ENCODE measurements at places on chromosomes 1 and 21.

DNA sequence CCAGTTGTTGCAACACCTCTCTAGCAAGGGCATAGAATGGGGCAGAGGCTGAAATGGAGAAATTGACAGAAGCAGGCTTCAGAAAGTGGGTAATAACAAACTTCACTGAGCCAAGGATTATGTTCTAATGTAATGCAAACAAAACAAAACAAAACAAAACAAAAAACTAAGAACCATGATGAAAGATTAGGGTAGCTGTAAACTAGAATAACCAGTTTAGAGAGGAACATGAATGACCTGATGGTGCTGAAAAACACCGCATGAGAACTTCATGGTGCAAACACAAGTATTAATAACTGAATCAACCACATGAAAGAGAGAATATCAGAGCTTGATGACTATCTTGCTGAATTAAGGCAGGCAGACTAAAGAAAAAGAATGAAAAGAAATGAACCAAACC is 1707.7 kb downstream of the BRINP3 start:
- DNase-seq = no peak

GRCh38 chr1:177525176-177525575 is 354.4 kb downstream of the BRINP2 start:
- no peak for DNase-seq

- no peak for DNase-seq
These were observed 166.7 kb upstream of the PDE4B start for GRCh38 chr1:65626003-65626402.

DNA sequence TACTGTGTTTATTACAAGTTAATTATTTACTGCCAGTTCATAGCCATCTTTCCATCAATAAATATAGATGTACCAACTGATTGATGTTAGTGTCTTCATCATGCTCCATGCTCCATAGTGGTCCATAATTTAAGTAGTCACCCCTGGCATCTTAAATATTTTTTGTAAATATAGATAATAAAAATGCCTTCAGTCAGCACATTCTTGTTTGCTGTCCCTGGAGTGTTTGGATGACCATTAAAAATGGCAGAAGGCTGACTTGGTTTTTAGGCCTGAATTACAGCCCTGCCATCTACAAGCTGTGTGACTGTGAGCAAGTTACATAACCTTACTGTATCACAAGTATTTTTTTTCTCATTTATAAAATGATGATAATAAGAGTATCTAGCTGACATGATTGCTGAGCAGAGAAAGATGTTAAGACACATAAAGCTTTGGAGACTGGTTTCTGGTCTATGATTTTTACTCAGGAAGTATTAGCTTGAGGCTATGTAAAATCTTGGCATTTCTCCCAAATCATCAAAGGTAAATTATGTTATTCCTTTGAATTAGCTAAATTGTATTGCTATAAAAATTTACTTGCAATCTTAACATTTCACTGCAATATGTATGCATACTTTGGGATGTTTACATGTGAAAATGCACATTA is 427.2 kb downstream of the USP25 start:
- no peak for DNase-seq

DNA sequence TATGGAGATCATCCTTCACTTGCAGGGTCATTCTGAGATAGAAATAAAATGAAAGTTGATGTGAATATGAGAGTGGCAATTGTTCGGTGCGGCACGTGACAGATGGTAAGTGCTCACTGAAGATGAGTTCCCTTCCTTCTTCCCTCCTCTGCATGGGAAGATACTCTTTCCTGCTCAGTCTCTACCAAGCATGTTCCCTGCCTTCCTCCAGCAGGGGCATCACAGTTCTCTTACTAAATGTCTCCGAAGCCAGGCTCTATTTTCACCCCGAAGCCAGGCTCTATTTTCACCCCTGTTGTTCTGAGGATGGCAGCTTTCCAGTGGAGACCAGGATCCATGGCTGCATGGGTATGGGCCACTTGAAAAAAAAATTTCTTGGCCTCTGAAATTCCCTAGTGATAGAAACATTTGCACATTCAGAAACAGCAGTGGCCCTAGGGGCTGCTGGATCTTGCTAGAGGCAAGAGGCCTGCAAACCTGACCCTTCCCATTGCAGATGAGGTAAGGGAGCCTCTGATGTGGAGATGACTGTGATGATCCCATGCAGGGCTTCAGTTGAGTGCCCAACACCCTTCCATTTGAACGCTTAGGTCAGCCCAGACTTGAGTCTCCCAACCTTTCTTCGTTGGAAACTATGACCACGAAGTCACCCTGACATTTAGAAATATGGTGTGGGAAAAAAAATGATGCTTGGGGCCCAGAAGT is 123.7 kb upstream of the HMGB4 start:
- DNase-seq = no peak

DNA sequence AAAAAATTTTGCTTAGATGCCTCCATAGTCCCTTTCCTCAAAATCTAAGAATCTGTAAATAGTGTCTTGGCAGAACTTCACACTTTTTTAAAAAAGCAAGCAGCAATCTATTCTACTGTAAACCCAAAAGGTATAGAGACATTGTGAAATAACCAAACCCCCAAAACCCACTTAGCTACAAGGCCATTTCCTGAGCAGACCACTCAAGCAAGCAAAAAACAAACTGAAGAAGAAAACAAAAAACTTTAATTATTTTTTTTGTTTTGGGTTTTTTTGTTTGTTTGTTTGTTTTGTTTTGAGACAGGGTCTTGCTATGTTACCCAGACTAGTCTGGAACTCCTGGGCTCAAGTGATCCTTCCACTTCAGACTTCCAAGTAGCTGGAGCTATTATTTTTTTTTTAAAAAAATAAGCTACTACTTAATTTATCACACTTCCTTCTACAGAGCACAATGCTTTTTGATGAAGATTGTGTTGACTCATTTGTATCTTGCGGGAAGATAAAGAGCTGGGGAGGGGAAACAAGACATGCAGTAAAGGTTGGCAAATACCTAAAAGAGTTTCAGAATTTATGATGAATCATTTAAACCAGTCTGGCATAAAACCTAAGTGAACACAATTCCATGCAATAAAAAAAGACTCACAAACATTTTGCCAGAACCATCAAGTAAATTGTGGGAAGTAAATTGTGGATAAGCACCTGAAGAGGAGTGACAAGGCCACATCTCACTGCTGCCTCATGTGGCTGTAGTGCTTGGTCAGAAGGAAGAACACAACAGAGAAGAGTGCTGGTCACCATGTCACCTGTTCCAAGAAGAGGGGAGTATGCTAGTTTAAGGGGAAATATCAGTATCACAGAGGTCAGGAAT is 2.7 kb upstream of the PTPN22 start:
- DNase-seq = no peak

DNA sequence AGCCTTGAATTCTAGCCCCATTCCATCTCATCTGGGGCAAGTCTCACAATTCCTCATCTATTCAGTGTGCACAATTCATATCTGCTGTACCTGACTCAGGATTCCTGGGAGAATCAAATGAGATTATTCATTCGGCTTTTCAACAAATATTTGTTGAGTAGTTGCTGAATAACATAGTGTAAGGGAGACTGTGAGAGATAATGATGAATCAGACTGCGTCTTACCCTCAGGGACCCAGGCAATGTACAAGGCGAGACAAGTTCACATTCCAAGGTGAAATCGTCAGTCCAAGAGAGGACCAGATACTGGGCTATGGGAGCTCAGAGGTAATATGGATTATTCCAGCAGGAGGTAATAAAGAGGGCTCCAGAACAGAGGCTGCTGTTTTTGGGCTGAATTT is 67.8 kb upstream of the SMYD2 start:
- DNase-seq = no peak
